ENCODE measurements at places on chromosomes 3 and 15.

DNA sequence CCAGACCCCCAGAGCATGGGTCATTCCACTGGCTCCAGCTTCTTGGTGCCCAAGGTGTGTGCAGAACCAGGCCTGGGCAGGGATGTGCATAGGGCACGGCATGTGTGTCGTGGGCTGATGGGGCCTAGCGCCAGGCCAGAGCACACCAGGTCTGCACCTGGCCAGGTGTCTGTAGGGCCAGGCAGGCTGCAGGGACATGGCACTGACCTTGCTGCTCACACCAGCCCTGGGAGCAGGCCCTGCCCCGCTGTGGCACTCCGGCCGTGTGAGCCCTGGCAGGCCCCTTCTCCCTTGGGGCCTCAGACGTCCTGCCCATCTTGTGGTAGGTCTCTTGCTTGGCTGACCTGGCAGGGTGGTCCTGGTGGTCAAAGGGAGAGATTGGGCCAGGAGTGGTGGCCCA lies 84.3 kb upstream of the RPL32 start:
- no peak for DNase-seq

DNA sequence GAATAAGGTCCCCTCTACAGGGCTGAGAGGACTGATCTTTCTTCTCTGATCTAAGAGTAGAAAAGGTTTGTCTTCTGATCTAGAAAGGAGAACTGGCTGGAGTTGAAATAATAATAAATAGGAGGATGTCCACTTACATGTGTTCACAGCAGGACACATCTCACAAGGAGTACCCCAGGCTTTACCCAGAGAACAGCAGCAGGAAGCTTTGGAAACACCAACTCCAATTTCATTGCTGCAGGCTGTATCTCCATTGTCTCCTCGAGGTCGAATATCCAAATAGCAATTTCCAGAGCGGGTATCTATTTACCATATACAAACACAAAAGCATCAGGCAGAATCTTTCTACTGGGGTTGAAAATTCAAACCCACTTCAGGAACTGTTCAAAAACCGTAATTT lies 136.6 kb downstream of the DUT start:
- no peak for DNase-seq

GRCh38 chr3:50207359-50208042 lies 2.4 kb downstream of the SLC38A3 start:
- no peak for DNase-seq

GRCh38 chr15:39195961-39196486 lies 384.9 kb upstream of the THBS1 start:
- peak; percentile 72 for DNase-seq

DNA sequence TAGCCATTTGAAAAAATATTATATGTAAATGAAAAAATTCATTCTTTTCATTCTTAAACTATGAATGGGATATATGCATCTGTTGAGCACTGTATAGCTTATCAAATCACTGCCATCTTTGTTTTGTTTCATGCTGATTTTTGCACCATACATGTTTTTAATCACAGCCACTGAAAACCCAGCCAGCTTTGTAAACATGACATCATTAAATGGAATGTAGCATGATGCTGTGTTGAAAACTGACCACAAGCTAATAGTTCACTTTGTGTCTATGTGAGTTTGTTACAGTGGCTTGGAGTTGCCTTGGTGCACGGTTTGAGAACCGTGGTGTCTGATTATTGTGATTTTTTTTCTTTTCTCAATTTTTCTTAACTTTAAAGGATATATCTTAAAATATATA lies 75.7 kb downstream of the GMPS start:
- DNase-seq: no peak

DNA sequence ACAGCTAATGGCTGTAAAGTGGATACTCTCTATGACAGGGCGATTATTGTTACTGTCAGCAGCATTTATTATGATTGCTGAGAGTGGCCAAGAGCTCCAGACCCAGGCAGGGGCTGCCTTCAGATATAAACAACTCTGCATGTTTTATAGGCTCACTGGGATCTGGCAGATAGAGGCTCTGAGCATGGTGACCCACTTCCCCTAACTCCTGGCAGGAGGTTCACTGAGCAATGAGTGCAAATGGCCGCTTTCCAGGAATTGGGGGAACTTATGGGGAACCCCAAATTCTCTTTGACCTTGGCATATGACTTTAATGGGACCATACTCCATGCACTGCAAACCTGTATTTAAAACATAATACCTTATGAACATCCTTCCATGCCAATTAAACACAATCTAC lies 59.0 kb downstream of the SCN5A start:
- DNase-seq: no peak

GRCh38 chr3:192482809-192483208 lies 244.5 kb downstream of the FGF12 start:
- no peak for DNase-seq

GRCh38 chr3:194935061-194935460 lies 249.4 kb downstream of the FAM43A start:
- DNase-seq: peak; percentile 78

DNA sequence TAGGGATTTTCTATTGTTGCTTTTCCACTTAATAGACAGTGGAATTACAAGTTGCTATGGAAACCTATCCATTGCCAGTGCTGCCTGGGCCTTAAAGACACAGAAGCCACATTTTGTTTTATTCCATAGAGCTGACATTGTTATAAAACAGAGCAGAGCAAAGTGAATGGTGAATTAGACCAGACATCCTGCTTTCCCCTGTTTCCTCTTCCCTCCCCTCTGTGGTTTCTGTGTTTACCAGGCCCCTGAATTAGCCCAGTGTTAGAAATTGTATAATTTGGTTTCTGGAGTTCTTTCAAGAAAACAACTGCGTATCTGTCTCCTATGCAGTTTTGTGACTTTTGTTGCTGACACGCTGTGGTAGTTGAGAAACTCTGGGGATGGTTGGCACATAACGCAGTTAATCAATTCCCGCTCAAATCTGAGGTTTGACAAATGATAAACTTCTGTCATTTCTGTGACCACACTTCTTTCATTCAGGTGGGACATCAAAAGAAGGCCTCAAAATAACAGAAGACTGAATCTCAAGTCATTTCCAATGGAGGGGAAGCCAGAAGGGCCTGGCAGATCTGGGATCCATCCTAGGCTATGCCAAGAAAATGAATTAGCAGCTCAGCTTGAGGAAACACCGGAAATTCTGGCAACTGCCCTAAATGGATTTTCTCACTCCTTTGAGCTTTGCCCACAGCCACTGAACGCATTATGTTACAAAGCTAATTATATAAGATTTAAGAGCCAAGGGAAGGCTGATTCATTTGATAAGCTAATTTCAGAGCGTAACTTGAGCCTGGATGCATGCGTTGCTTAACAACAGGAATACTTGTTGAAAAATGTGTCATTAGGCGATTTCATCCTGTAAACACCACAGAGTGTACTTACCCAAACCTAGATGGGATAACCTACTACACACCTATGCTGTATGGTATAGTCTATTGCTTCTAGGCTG lies 46.9 kb downstream of the NR1D2 start:
- DNase-seq: no peak

GRCh38 chr15:73991260-73991659 lies 835 bp downstream of the STOML1 start:
- DNase-seq: no peak

GRCh38 chr3:126078866-126079265 lies 5.1 kb downstream of the SLC41A3 start:
- no peak for DNase-seq

GRCh38 chr15:79089890-79090486 lies 592 bp downstream of the RASGRF1 start:
- no peak for DNase-seq

DNA sequence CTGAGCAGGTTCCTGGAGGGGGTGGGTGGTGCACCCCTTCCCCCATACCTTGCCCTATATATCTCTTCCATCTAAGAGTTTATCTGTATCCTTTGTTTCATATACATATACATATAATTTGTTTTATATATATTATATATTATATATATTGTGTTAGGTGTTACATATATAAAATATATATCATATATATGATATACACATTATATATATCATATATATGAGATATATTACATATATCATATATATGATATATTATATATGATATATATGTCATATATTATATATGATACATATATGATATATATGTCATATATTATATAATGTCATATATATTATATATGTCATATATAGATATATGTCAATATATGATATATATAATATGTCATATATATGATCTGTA lies 31.1 kb downstream of the EXD1 start:
- DNase-seq: no peak

GRCh38 chr3:183214277-183214612 lies 38.8 kb upstream of the B3GNT5 start:
- DNase-seq: no peak

DNA sequence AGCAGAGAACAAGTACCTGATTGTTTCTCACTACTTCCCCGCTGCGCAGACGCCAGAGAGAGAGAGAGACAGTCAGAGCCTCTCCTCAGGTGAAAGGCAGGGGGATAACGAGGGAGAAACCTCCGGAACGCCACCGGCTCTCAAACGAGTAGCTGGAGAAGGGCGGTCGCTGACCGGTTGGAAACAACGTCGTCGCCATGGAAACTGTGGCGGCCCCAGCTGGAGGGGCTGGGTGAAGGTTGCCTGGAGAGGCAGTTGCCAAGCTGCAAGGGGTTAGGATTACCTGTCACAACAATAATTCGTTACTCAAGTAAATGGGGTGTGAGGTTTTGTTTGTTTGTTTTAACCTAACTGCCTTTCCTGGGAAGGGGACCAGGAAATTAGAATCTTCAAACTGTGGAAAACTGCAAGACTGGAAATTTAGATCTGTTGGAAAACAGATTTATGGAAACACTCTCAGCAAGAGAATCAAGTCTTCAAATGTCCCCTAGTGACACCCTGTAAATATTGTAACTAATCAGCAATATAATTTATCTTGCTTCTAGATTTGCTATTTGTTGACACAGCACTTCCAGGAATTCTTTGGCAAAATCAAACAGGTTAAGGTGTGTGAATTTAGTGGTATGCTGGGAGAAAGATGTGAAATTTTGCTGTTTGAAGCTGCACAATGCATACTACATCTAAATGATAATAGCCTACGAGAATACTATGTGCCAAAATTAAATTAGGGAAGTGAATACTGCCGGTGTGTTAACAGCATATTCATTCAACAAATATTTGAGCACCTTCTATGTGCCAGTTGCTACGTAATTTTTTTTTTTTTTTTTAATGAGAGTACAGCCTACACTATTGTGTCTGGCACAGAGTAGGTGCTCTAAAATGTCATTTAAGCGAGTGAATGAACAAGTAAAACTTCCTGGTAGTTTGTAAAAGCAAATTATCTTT lies at the start of gene DNAH12:
Gene DNAH12, minus strand, starts transcription at position 164 of the 945 bp plus-strand sequence. CDS start 1,474 bp downstream, outside the sequence.
- DNase-seq: no peak

GRCh38 chr3:185594073-185594472 lies 8.0 kb downstream of the SENP2 start:
- no peak for DNase-seq

- DNase-seq: no peak
These were observed 262.0 kb downstream of the CGGBP1 start for GRCh38 chr3:87796843-87797185.

DNA sequence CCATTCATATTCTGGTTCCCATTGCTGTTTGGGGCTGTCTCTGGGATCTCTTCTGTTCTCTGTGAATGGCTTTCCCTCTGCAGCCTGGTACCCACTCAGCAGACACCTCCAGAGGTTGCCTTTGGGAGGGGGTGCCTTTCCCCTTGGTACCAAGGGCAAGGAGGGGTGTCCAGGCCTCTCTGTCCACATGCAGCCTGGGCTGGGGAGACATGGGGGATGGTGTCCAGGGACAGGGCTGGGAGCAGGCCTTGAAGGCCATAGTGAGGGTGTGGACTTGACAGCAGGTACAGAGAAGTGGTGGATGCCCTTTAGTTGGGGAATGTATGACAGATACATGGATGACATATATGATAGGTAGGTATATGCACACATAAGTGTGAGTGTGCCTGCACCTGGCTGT lies 83.7 kb downstream of the PLXNA1 start:
- no peak for DNase-seq

DNA sequence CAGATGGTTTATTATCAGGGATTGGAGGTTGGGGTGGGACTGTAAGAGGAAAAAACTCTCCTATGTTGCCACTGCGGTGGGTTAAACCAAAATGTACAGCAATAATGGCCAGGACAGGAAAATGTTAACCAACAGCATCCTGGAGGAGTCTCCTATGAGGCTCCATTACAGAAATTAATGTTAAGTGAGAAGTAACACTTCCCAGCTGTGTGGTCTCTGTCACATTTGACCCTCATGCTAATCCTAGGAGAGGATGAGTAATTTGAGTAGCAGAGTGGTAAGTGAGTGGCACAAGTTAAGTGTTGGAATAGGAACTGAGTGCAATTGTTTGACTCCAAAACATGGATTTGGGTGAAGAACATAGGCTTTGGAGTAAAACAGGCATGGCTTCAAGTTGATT lies 39.0 kb downstream of the ARHGEF3 start:
- no peak for DNase-seq

DNA sequence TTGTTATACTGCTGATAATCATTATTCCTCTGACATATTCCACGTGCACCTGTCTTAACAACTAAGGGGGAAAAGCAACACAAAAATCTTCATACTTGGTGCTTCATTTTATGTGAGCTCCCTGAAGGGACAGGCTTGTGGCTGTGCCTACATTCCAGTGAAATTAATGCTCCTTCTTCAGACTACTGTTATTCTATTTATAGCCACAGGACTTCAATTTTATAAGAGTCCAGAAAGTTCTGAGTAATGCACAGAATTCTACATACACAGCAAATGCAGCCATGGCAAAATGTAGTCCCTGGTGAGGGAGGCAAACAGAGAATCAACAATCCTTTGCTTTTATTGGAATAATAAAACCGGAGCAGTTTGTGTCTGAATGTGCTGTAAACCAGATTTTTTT lies 417.1 kb downstream of the RBMS3 start:
- no peak for DNase-seq

- DNase-seq: no peak
These were observed 369.9 kb upstream of the MCTP2 start for GRCh38 chr15:93861413-93861812.

- DNase-seq: peak; percentile 69
These were observed 62.7 kb upstream of the ZNF148 start for GRCh38 chr3:125437631-125438435.

DNA sequence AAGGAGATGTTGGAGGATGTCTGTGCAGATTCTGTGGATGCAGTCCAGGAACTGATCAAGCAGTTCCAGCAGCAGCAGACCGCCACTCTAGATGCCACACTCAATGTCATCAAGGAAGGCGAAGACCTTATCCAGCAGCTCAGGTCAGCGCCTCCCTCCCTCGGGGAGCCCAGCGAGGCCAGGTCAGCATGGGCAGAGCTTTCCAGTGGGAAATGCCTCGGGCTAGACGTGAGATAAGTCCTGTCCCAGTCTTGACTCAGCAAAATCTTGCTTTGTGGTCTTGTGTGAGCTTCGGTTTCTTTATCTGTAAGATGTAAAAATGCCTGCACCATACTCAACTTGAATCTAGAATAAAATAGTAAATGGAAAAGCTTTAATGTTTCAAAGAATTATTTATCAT lies 335.1 kb upstream of the UMPS start:
- DNase-seq: no peak

DNA sequence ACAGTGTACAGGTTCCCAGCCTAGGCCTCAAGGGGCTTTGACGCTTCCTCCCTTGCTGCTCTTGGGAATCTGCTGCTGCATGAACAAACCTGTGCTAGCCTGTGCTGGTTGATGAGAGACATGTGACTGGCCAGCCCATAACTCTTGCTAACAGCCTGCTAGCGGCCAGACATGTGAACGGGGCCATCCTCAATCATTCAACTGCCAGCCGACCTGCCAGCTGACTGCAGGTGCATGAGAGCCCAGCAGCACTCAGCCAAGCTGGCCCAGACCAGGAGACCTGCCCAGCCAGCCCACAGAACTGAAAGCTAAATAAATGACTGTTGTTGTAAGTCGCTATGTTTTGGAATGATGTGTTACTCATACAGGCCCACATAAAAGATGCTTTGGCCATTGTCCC lies 82.4 kb upstream of the DLG1 start:
- no peak for DNase-seq
